ENCODE measurements at places on chromosomes 11 and 22. TPM values are rescaled to one million over a fixed set of nuclear protein-coding genes. Genes with fewer than 3 reads are reported as not detected.

GRCh38 chr11:2187280-2187707, 15.7 kb upstream of the TH start:
- DNase-seq = no peak

DNA sequence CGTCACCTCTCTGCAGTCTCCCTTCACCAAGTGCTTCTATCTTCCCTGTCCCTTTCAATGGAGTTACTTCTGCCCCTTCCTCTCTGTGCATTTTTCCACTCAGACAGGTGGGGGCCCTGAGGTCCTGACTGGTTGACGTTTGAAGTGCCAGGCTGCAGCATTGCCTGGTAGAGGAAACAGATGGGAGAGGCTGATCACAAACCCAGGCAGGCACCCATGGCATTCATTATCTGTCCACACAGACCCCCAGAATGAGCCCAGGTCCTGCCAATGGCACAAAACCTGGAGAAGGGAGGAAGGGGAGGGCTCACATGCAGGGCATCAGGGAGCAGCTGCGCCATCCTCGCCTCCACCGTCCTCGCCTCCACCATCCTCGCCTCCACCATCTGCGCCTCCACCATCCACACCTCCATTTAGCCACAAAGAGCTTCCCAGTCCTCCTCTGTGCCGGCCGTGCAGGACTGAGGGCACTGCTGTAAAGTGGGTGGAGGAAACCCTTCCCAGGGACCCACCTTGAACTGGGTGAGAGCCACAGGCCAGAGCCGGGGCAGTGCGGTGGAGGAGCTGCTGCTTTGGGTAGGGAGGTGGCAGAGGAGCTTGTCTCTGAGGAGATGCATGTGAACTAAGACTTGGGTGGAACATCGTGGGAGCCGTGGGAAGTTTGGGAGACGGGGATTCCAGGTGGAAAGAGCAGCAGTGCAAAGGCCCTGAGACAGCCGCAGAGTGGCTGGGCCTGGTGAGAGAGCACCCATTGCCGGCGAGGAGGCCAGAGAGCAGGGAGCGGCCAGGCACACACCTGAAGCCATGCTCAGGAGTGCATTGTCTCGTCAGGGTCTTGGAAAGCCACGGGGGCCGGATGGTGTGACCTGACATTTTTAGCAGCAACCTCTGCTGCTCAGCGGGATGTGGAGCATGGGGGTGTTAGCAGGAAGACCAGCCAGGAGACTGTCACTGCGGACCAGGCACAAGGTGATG, 145.1 kb downstream of the TBC1D22A start:
- DNase-seq = no peak

- no peak for DNase-seq
Measured at GRCh38 chr11:34655335-34656008, 34.6 kb downstream of the EHF start.

DNA sequence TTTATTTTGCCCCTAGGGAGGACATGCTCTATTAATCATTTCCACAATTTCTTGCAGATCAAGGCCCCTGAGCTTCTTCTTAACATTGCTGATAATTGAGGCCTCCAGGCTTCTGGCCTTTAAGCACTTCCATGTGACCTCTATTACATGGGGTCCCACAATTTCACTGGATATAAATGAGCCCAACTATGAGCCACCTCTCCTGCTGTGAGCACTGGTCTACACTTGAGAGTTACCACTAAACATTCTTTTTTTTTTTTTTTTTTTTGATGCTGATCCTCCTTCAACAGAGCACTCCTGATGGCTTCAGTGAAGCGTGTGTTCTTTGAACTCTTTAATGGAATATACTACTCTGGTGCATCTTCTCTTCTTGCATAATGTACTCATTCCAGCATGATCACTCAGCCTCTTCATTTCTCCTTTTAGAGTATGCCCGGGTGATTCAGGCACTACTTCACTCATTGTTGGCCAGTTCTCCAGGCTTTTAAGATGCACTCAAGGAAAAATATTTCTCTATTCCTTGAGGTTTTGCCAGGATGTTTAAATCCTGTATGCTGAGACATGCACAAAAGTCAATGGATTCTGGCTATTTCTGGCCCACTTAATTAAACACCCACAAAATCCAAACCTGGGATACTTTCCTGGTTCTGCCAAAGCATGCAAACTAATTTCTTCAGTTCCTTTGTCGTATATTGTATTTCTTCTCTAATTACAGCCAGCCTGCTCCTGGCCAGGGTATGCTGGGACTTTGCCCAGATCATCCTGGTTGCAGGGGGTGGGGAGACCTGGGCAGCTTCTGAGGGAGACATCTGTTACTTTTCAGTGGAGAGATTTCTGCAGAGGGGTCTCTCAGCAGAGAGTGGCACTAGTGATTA, 257.8 kb upstream of the LUZP2 start:
- no peak for DNase-seq

GRCh38 chr22:30802202-30803166, 107.8 kb downstream of the OSBP2 start:
- DNase-seq = peak; percentile 91

DNA sequence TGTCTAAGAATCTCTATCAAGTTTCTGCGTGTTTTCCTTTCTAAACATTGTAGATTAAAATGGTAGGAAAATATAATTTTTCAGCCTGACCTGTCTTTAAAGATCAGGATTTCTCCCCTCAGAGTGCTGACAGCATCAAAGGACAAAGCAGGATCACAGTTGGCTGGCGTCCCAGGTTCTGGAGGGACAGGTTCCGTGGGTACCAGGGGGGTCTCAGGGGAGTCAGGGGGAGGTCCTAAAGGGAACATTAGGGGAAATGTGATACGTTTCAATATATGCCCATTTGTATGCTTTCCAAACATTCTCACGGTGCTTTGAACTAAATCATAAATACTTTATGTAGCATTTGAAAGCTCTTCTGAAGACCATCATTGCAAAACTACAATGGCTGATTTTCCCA, 3.4 kb downstream of the MMP3 start:
- DNase-seq = no peak

GRCh38 chr11:76670485-76671236, at the start of gene LRRC32:
Gene LRRC32 (minus strand): TSS chr11:76670747. CDS start chr11:76665954, 4,793 bp downstream.
- DNase-seq = no peak

- no peak for DNase-seq
Measured at GRCh38 chr11:114478768-114479167, 39.5 kb downstream of the REXO2 start.

The SYCE3 gene
- total RNA-seq = not detected

The GSTT2 gene
- 0.47 TPM for total RNA-seq

The SLC22A12 gene
- not detected for total RNA-seq
